ENCODE measurements at places on chromosomes 7 and 10. TPM values are rescaled to one million over a fixed set of nuclear protein-coding genes. Genes with fewer than 3 reads are reported as not detected.

The C10orf62 gene
- total RNA-seq: not detected

The TMEM229A gene
- total RNA-seq: not detected

DNA sequence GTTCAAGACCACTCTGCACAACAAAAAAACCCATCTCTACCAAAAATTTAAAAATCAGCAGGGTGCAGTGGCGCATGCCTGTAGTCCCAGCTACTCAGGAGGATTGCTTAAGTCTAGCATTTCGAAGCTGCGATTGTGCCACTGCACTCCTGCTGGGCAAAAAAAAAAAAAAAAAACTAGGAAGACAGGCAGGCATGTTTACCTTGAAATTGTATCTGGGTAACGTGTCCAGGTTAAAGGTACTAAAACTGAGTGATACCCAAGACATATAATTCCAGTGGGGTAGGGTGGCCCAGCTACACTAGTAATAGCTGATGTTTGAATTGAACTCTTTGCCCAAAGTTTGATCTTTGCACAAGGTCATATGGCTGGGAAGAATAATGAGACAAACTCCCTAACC, 16.2 kb downstream of the GHITM start:
- no peaks in the 10 kb centered on the region for H3K27me3 ChIP-seq
- H3K27ac ChIP-seq: no peak overlapping the region
- no peak overlapping the region for H3K4me3 ChIP-seq

The ZC3HAV1L gene
- 8.7 TPM for total RNA-seq

DNA sequence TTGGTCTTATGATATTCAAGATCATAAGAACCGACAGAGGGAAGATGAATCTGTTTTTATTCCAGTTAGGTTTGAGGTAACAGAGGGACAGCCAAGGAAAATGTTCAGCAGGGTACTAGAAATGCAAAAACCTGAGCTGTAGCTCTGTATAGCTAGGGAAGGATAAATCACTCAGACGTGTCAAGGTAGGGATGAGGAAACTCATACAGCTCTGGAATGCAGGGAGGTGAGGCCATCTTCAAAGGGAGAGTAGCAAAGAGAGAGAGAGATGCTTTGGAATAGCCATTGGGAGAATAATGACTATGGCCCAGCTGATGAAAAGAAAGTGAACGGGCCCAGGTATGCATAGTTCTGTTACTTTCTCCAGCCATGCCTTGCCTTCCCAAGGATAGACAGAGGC, 77.8 kb downstream of the PAX2 start:
- DNase-seq: peak; percentile 32
- H3K27me3 ChIP-seq: peaks cover 59% of the 10 kb centered on the region
- H3K4me3 ChIP-seq: no peak overlapping the region
- H3K4me1 ChIP-seq: peaks cover 3% of the 10 kb centered on the region

DNA sequence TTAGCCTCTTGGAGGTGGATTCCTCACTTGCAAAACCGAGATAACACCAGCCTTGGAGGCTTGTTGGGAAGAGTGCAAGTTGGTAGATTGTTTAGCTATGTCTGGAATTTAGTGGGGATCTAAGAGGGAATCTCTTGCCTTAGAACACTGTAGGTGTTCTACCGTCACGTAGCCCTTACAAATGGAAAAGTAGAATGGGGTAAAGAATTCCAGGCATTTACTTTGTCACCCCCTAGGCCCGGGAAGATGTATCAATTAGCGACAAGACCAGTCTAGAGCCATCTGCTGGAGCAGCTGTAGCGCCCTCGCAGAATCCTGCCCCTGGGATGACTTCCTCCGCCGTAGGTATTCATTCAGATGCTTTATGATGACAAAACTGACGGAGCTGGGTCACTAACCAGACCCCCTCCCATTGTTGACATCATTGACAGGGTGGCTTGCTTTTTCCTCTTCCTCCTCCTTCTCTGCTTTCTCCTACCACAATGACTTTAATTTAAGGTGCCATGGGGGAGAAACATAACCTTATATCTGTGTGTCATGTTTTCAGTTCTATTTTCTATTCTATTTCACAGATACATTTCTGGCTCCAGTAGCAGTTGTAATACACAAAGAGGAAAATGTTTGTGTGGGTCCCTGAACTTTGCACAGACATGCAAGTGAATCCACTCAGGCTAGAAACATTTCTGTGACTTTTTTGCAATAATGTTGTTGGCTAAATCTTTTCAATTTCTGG, 262.6 kb upstream of the LYZL1 start:
- no peak for DNase-seq
- no peaks in the 10 kb centered on the region for H3K36me3 ChIP-seq
- H3K27ac ChIP-seq: no peak overlapping the region

DNA sequence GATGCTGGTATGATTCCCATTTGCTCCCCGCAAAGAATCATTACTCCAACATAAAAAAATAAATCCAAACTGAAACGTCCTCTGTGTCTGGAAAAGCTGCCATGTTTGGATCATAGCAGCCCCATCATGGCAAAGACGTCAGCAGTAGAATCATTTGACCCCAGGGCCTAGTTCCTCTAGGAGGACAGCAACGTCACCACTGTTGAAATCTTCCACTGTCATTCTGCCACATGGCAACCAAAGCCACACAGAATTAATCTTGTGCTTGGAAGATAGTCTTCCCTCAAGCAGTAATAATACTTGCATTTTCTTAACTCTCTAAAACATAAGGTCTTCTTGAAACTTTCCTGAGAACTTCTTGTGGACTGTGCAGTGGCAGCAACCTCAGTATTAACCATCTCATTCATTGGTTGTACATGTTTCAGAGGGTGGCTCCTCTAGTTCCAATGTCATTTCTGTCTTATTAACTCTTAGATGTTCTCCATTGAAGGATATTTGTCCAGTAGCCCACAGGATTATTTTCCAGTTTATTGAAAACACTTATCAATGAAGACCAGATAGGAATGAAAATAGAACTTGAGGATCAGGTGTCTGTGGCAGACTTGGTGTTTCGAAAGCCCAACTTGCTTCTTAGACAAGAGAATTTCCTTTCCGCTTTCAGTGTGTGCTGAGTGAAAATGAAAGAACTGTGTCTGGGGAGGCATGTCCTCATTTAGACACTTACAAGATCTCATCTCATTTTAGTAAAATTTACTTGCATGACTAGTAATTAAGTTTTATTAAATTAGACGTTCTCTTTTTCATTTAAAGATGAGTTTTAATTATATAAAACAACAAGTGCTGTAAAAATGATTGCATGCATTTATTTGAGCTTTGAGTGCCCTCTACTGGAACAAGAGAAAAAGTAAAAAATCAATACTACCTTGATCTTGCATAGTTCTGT, 28.9 kb upstream of the INHBA start:
- peaks cover 17% of the 10 kb centered on the region for H3K4me1 ChIP-seq
- no peak overlapping the region for H3K27ac ChIP-seq
- H3K36me3 ChIP-seq: no peaks in the 10 kb centered on the region
- peak; percentile 44 for DNase-seq
- no peaks in the 10 kb centered on the region for H3K27me3 ChIP-seq

DNA sequence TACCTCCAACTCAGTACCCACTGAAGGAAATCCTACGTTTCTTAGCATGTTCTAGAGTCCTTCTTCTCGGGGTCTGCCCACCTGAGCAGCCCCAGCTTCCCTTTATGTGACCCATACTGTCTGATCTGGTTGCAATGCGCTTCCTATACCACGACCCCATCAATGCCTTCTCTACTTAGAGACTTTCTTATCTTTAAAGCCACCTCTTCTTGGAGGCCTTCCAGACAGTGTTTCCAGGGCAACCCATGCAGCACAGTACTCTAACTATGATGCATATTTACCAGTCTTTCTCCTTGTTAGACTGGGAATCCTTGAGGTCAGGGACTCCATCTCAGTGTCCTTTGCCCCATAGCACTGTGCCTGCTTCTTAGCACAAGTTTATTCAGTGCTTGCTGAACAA, 54.5 kb upstream of the SLF2 start:
- no peak for DNase-seq
- H3K4me1 ChIP-seq: no peaks in the 10 kb centered on the region
- H3K36me3 ChIP-seq: no peaks in the 10 kb centered on the region
- H3K27me3 ChIP-seq: peaks cover 59% of the 10 kb centered on the region

DNA sequence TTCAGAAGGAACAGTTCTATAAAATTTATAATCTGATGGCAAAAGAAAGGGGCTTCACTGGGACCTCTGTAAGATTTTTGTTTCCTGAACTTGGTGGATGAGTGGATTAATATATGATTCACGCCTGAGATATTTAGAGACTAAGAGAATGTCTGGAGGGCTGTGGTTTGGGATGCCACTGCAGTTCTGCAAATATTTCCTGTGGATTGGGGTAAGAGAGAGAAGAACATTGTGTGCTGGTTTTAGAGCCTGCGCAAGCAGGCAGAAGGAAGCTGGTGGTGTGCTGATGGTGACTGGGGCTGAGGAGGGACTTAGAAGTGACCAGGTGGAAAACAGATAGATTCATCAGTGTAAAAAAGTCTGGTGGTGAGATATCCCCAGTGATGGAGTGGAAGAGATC, 87.0 kb downstream of the SUGCT start:
- peak; percentile 62 for DNase-seq
- no peak overlapping the region for H3K27ac ChIP-seq
- peaks cover 21% of the 10 kb centered on the region for H3K4me1 ChIP-seq
- H3K27me3 ChIP-seq: no peaks in the 10 kb centered on the region

- peaks cover 6% of the 10 kb centered on the region for H3K4me1 ChIP-seq
- H3K27ac ChIP-seq: no peak overlapping the region
- no peak for DNase-seq
- peaks cover 8% of the 10 kb centered on the region for H3K27me3 ChIP-seq
Measured at GRCh38 chr10:47076949-47077361, 165.7 kb downstream of the PTPN20 start.

DNA sequence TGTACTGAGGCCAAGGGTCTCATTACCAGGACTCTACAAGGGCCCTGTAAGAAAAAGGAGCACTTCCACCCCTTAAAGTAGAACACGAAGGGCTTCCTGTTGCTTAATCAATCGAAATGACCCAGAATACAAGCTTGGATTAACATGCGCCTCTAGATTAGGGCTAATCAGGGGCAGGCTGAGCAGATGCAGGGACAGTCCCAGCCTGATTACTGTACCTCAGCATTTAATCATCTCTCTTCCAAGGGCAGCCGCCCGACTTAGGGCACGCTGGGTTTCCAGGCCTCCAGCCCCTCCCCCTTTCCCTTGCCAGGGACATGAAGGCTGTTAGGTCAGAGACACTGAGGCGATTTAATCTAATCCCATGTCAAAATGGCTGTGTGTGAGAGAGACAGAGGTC, 138.6 kb downstream of the NRF1 start:
- no peak for DNase-seq
- H3K27ac ChIP-seq: no peak overlapping the region
- H3K4me3 ChIP-seq: no peak overlapping the region
- no peaks in the 10 kb centered on the region for H3K36me3 ChIP-seq

The SOSTDC1 gene
- total RNA-seq: 0.22 TPM

The SLC18A2 gene
- not detected for total RNA-seq

The COBL gene
- total RNA-seq: 8.8 TPM

DNA sequence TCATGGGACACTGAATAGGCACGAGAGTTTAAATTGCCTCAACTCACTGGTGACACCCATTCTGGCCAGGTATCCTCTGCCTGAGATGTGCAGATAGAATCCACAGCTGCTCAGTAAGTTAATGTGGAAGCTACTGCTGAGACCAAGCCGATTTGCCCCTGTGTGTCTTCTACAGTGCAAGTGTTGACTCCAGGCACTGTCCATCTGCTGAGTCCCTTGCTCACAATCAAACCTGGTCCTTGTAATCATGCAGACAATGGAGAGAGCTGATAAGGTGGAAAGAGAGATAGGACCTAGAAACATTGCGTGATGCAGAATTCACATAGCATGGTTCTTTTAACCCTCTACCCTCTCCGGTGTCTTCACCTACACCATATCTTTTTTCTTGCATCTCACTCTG, 101.4 kb downstream of the ITGB8 start:
- H3K27me3 ChIP-seq: no peaks in the 10 kb centered on the region
- no peak overlapping the region for H3K27ac ChIP-seq
- no peaks in the 10 kb centered on the region for H3K36me3 ChIP-seq

DNA sequence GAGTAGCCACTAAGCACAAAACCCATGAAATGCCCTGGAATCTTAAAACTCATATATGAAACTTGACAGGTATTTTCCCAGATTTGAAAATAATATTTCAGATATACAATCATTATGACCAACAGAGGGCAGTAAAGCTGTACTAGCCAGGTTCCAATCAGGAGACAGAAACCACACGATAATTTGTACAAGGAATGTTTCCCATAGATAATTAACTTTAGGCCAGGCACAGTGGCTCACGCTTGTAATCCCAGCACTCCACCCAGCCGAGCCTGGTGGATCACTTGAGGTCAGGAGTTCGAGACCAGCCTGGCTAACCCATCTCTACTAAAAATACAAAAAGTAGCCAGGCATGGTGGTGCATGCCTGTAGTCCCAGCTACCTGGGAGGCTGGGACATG, 31.0 kb upstream of the NUB1 start:
- peaks cover 15% of the 10 kb centered on the region for H3K27me3 ChIP-seq
- peaks cover 4% of the 10 kb centered on the region for H3K4me1 ChIP-seq

GRCh38 chr7:49639068-49639593, 134.3 kb upstream of the VWC2 start:
- no peak overlapping the region for H3K27ac ChIP-seq
- H3K4me1 ChIP-seq: no peaks in the 10 kb centered on the region
- H3K36me3 ChIP-seq: no peaks in the 10 kb centered on the region

GRCh38 chr10:31650010-31650409, 278.6 kb downstream of the ARHGAP12 start:
- no peak overlapping the region for H3K4me3 ChIP-seq
- H3K27ac ChIP-seq: no peak overlapping the region
- H3K27me3 ChIP-seq: no peaks in the 10 kb centered on the region
- H3K36me3 ChIP-seq: no peaks in the 10 kb centered on the region
- peaks cover 10% of the 10 kb centered on the region for H3K4me1 ChIP-seq
- DNase-seq: peak; percentile 56

- peaks cover 8% of the 10 kb centered on the region for H3K4me1 ChIP-seq
- no peaks in the 10 kb centered on the region for H3K27me3 ChIP-seq
- no peaks in the 10 kb centered on the region for H3K36me3 ChIP-seq
- H3K27ac ChIP-seq: peak overlapping the region; percentile 73
- peak; percentile 30 for DNase-seq
Measured at GRCh38 chr7:33251301-33251700, 121.9 kb downstream of the BBS9 start.

DNA sequence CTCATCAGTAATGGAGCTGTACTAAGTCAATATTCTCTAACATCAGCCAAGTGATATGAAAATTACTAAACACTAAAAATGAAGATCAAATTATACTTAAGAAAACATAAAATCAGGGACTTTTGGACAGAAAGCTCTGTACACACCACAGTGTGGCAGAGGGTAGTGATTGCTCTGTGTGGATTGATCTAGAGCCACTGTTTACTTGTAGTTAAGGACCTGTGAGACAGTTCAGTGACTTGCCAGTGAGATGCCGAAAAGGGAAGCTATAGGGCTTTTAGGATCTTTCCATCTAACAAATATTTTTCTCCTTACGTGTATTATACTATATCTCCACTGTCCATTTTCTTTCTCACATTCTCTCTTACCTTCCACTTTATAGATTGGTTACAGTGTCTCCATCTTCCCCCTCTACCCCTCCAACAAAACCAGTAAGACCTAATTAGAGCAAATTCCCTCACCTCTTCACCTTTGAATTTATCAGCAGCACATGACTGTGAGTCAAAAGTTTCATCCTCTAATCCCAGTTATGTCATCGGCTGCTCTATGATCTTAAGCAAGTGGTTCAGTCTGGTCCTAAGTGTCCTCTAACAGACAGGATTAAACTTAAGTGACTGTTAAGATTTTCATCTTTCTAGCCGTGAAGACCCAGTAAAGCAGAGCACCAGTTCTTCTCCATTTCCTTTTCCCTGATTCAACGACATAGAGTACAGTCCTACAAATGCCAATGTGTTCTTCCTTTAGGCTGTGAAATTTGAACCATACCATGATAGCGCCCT, 6.9 kb downstream of the PIK3CG start:
- peaks cover 45% of the 10 kb centered on the region for H3K27me3 ChIP-seq
- H3K36me3 ChIP-seq: no peaks in the 10 kb centered on the region
- no peaks in the 10 kb centered on the region for H3K4me1 ChIP-seq
- H3K27ac ChIP-seq: no peak overlapping the region
